Activated CD8-positive, alpha-beta memory T cell treated with anti-CD3 and anti-CD28 coated beads for 1 hour (primary cell): ENCODE measurements at places on chromosomes 1 and 21.

- DNase-seq = peak; percentile 53
Measured at GRCh38 chr1:10510520-10511493, 36.1 kb downstream of the PEX14 start.

DNA sequence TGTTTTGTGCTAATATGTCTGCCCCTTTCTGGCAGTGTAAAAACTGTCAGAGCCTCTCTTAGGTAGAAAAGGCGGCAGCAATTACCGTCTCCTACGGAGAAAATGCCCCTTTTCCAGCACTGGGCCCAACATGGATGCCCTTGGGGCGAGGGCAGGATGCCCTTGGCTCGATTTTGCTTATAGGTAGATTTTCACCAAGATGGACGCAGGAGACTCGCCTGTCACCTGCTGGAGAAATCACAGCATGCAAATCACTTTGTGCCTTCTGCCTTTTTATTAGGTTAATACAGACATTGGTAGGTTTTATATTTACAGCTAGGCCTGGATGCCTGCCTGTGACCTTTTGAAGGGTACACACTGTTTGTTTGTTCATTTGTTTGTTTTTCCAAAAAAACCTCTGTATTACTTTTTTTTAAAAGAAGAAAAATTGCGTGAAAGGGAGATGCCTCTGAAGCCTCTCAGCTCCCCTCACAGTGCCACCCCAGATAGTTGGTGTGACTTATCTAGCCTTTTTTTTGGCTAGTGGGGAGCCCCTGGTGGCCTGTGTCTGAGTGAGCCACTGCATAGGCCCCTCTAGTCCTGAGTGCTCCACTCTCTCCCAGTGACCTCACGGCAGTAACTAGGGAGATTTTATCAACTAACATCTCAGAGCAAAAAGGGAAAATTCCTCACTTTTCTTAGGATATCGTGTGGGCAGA lies 2.5 kb downstream of the ATP1B1 start:
- no peak for DNase-seq

DNA sequence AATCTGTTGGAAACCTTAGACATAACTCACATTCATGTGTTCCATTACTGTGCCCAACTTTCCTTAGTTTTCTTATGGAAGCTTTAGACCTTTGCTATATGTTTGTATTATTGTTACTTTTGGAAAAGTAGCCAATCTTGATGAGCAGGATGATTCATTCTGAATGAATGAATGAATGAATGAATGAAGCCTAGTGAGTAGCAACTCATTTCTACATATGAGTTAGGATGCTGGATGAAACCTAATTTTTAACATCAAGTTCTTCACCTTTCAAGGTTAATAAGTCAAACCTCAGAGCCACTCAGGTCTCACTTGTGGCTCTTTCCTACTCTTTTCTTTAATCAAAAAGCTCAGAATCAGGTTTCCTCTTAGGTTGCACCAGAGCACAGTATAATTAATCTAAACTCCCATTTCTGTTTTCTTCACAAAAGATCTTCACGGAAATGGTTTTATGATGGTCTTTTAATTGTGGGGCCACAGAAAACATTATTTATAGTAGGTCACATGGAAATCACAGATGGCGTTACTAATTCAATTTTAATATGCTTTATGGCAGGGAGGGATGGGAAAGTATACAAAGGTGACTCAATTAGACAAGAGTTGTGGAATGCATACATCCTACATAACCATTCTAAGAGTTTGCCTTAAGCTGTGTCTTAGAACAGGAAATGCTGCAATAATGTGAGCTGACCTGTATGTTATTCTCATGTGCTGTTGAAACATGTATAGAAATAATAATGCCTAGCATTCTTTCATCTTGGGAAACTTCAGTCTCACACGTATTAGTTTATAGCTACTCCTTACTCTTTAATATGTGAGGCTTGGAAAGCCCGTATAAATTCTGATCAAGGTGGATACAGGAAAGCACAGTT lies 4.5 kb upstream of the DDX59 start:
- DNase-seq = no peak

DNA sequence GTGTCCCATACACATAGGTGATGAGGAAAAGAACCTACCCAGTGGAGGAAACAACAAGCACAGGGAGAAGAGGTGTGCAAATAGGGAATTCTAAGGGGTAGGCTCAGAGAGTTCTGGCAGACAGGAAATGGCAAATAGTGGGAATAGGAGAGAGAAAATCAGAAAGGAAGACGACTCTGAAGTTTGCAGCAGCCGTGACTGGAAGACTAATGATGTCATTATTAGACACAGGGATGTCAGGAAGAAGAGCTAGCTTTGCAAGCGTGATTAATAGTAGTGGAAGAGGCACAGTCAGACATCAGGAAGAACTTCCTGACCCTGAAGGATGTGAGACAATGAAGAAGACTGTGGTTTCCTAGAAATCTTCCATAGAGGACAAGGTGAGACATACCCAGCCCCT lies 21.1 kb downstream of the DLGAP3 start:
- DNase-seq = no peak

- no peak for DNase-seq
Measured at GRCh38 chr1:226424221-226425003, 16.5 kb upstream of the PARP1 start.

GRCh38 chr1:66617362-66618184 lies 83.6 kb downstream of the SGIP1 start:
- DNase-seq = no peak

- DNase-seq = no peak
Measured at GRCh38 chr1:231776010-231776756, 149.6 kb downstream of the DISC1 start.

DNA sequence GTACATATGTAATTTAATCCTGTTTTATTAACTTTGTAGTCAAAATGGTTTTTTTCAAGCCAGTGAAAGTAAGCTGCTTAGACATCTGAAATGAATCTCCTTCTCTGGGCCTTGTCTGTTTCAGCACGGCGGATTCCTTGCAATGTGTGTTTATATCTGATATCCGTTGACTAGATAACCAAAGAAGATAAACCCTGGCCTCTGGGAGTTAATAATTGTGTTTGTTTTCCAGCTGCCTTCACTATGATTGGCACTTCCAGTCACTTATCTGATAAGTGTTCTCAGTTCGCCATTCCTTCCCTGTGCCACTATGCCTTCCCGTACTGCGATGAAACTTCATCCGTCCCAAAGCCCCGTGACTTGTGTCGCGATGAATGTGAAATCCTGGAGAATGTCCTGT lies 63.5 kb upstream of the UBE2U start:
- no peak for DNase-seq

GRCh38 chr1:32741413-32742198 lies 39.0 kb upstream of the SYNC start:
- DNase-seq = no peak

DNA sequence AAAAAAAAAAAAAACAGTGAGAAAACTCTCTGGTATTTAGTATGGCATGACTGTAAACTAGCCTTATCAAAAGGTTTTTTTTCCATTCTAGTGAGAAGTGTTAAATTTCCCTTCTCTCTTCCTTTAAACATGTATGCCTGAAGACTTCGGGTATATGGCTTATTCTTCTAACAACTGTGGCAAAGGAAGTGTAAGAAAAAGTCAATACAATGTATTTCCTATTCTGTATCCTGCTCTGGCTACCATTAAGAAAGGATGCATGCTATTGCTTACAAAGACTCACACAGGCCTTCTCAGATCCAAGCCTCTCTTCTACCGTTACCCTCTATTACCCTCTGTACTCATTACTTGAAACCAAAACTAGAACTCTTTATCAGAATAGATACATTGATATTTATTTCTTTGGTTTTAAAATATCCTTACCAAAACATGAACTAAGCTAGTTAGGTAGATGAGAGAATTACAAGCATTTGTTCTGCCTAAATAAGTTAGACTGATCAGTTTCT lies 8.4 kb downstream of the CEPT1 start:
- DNase-seq = no peak

DNA sequence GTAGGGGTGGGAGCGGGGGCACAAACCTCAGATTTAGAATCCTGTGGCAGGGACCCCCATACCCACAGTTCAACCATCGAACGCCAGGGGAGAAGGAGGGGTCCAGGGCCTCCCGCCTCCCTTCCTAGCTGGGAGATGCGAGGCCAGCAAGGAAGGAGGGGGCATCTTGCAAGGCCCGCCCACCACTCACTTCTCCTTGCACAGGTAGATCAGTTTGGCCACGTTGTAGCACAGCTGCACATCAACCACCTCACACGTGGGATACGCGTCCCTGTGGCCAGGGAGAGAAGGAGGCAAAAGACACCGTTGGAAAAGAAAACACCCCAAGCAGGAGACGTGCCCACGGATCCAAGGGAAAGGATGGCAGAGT lies 19.6 kb downstream of the TMEM63A start:
- DNase-seq = no peak

GRCh38 chr1:98437540-98437939 lies 224.0 kb upstream of the SNX7 start:
- DNase-seq = no peak

- DNase-seq = no peak
Measured at GRCh38 chr1:193111641-193112090, 6.5 kb upstream of the GLRX2 start.

DNA sequence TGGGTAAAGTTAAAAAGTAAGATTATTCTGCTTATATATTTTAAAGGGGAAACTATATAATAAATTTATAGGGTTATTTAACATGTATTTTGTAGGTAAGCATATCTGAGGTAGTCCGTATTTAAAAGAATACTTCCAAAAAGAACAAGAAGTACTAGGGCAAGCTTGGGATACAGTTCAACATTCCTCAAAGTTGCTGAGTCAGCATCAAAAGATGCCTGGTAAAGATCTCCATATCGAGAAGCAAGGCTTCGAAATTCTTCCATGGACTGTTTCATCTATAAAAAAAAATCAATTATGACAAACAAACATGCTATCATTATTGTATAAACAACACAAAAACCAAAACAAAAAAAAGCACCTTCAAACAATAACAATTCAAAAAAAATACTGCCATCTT lies 67.7 kb downstream of the INTS7 start:
- DNase-seq = no peak

DNA sequence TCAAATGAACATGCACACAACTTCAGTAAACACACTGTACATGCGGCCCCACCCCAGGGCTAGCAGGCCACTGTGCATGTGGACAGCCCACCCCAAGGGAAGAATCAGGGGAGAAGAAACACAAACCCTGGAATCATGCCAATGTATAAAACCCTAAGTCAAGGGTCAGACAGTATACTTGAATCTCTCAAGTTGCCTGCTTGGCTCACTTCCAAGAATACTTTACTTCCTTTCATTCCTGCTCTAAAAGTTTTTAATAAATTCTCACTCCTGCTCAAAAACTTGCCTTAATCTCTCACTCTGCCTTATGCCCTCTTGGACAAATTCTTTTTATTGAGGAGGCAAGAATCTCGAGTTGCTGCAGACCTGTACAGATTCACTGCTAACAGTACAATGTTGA lies 231.2 kb upstream of the CACYBP start:
- DNase-seq = no peak

DNA sequence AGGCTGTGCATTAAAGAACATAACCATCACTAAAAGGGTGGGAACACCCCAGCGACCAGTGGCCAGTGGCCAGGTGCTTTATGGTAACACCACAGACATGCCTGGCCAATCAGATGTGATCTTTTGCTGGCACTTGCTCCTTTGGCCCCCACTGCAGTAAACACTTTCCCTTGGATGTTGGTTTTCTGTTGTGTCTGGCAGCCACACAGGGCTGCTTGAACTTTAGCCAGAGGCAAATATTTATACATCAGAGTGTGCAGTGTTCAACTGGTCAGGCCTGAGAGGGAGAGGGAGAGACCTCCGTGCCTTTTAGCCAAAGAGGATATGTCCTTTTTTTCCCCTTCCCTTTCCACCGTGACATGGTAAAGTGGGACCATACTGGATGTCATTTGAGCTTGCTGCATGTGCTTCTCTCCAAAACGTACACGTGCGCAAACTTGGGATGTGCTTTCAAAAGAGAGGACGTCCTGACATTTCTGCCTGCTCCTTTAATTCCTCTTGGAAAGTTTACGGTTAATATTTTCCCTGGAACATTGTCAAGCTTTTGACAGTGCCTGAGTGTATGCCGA lies 101.2 kb downstream of the NFIA start:
- DNase-seq = no peak
